RPMI8226 (cell line): ENCODE measurements at places on chromosomes 11 and 22.

- DNase-seq, result no peak
Observed at GRCh38 chr22:38070250-38070921, 13.2 kb downstream of the PICK1 start.

- no peak for DNase-seq
Observed at GRCh38 chr22:48015701-48016100, 1253.3 kb downstream of the TBC1D22A start.

GRCh38 chr22:27278946-27279345, 522.6 kb downstream of the MN1 start:
- no peak for DNase-seq

- DNase-seq, result no peak
Observed at GRCh38 chr11:61091373-61092279, 10.7 kb upstream of the CD5 start.

- no peak for DNase-seq
Observed at GRCh38 chr11:126394036-126394435, 38.5 kb downstream of the ST3GAL4 start.

- DNase-seq, result no peak
Observed at GRCh38 chr22:47304191-47304831, 541.9 kb downstream of the TBC1D22A start.

- DNase-seq, result no peak
Observed at GRCh38 chr11:93133488-93134109, 64.2 kb downstream of the SLC36A4 start.

GRCh38 chr22:20957683-20958431, 9.2 kb upstream of the AIFM3 start:
- no peak for DNase-seq

DNA sequence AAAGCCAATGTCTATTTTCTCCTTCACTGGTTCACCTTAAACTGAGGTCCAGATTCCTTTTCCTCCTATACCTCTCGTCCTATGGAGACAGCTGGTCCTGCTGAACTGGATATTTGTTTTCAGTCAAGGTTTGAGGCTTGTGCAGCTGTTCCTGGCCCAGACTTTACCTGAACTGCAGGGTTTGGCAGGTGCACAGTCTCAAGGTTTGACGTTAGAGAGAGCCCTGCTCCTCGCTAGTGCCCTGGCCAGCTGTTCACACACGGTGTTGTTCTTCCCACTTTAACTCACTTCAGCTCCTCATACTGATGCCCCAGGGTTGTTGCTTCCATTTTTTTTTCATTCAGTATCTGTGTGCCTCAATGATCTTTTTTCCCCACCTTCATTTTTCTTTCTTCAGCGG, 74.0 kb upstream of the TTC12 start:
- DNase-seq, result peak; percentile 88

- DNase-seq, result no peak
Observed at GRCh38 chr11:94809251-94809650, 41.1 kb downstream of the AMOTL1 start.

- DNase-seq, result no peak
Observed at GRCh38 chr11:120212926-120213325, 2.1 kb downstream of the OAF start.

DNA sequence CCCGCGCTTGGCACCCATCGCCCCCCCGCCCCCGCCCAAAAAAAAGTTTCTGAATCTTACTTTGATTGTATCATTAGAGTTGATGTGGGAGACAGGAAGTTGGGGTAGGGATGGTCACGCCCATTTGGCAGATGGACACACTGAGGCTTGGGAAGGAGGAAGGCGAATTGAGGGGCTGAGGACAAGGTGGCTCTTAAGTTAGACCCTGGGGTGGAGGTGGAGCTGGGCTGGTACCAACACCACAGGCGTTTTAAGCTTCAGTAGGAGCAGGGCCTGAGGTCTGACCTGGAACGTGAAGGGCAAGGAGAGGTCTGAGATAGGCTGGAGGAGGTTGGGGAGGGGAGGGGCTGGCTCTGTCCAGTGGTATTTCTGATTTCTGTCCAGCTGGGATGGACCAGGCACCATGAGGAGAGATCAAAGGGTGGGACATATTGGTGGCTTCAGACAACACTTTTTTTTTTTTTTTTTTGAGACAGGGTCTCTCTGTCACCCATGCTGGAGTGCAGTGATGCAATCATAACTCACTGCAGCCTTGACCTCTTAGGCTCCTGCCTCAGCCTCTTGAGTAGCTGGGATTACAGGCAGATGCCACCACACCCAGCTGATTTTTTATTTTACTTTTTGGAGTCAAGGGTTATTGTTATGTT, 799 bp upstream of the CDC42BPG start:
- DNase-seq, result no peak

DNA sequence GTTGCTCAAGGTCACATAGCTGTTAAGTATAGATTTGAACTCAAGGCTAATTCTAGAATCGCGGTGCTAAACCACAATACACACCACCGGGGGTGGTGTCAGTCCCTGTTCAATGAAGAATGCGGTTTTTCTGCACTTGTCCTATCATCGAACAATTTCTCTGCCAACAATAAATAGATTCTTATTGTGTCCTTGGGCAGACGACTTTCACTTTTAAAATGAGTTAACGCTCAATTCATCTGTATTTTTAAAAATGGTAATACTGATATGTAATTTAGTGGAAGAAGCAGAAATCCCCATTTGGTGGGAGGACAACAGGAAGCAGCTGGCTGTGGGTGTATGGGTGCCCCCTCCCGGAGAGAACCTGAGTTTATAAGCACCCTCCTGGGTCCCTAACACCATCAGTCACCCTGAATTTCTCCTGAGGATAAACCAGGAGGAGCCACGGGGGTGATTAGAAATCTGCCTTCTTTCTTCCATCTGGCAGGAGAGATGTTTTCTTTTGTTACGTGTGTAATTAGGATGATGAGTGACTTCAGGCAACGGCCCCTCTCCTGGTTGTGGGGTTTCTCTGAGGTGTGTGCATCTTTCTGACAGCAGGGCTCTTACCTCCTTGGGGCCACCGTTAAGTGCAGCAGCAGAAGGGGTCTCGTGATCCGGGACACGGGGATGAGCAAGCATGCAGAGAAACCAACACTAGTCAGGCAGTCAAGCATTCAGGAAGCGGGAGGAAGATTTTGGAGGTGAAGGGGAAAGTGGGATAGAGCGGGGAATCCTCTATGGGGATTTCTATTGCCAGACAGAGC, 87.7 kb downstream of the GRAMD1B start:
- DNase-seq, result no peak

DNA sequence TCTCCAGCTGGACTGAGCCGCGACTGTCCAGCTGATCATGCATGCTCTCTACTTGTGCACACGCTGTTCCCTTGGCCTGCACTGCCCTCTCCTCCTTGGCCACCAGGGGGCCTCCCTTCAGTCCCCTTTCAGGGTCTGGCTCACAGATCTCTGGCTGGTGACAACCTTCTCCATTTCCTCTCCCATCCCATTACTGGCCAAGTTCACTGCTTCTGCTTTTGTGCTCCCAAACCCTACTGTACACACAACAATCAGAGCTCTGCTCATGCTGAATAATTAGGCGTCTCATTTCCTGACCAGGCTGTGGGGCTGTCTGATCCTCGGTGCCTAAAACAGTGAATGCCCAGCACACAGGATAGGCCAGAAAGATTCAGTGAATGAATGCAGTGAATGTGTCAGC, 224.0 kb upstream of the NARS2 start:
- peak; percentile 88 for DNase-seq

DNA sequence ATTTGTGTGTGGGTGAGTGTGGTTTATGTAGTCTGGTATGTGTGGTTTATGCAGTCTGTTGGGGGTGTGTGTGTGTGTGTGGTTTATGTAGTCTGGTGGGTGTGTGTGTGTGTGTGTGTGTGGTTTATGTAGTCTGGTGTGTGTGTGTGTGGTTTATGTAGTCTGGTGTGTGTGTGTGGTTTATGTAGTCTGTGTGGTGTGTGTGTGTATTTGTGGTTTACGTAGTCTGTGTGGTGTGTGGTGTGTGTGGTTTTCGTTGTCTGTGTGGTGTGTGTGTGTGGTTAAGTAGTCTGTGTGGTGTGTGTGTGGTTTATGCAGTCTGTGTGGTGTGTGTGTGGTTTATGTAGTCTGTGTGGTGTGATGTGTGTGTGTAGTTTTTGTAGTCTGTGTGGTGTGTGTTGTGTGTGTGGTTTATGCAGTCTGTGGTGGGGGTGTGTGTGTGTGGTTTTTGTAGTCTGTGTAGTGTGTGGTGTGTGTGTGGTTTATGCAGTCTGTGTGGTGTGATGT, 26.2 kb upstream of the PARVG start:
- no peak for DNase-seq

- no peak for DNase-seq
Observed at GRCh38 chr11:28242596-28242995, 134.4 kb downstream of the METTL15 start.

DNA sequence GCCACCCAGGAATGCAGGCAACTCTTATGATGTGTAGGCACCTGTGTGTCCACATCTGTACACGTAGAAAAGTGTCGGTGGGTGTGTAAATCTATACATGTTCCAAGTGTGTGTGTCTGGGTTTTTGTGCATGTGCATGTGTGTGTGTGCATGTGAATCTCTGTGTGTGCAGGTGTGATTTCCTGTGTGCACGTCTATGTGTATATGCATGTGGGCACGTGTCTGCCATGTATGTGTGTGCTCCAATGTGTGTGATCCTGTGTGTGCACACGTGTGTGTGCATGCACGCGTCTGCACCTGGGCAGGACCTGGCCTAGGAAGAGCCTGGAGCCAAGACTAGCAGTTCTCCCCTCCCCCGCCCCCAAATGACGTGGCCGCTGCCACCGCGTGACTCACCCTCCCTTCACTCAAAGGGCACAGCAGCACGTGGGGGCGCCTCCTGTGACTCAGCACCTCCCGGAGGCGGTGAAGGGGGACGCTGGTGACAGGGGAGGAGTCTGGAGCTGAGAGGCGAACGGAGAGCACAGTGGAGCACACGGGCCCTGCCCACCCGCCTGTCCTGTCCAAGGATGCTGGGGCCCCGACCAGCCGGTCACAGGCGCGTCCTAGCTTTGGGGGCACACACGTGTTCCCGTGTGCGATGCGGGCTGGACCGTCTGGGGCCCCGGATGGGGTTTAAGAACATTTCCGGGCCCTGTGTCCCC, 10.1 kb downstream of the PIM3 start:
- peak; percentile 99 for DNase-seq
